OCI-M1 (cell line): ENCODE measurements at places on chromosomes 2 and 18.
A peak's percentile ranks its signal among the peaks of the same experiment; 100 is the strongest.

- no peak for DNase-seq
These were observed 143.7 kb upstream of the TMEM200C start for GRCh38 chr18:6039055-6039454.

GRCh38 chr18:53991805-53992204 lies 232.7 kb downstream of the MBD2 start:
- DNase-seq: peak; percentile 7

DNA sequence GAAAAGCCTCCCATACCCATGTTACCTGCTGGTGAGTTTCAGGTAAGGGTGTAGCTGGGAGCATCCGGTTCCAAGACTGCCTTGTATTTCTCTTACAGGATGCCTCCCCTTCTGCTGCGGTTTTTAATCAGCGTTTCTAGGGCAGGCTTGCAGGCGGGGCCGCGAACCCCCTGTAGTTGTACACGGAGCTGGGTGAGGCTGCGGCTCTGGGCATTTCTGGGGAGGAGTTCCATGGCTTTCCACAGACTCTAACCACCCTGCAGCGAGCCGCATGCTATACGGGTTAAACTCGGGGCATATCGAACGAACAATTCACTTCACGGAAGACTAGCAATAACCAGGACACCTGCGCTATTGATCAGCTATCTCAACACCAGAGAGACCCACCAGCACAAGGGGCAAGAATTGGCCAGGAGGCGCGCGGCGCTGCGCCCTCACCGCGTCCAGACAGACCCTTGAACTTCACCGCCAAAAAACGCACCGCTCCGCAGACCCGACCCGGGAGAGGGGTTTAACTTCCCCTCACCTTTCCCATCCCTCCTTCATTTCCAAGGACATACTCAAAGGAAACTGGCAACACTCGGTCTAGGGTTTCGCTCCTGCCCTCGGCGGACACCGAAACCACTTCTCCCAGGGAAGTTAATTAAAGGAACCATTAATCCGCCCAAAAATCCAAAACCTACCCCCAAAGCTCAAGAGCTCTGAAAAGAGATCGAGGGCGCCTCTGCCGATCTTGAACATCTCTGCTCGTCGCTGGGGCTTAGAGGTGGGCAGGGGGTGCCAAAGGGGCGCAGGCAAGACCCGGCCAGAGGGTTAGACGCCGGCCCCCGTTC lies 909 bp downstream of the TGFA start:
- DNase-seq: no peak

- no peak for DNase-seq
These were observed 48.3 kb downstream of the TSPYL6 start for GRCh38 chr2:54207666-54208195.

DNA sequence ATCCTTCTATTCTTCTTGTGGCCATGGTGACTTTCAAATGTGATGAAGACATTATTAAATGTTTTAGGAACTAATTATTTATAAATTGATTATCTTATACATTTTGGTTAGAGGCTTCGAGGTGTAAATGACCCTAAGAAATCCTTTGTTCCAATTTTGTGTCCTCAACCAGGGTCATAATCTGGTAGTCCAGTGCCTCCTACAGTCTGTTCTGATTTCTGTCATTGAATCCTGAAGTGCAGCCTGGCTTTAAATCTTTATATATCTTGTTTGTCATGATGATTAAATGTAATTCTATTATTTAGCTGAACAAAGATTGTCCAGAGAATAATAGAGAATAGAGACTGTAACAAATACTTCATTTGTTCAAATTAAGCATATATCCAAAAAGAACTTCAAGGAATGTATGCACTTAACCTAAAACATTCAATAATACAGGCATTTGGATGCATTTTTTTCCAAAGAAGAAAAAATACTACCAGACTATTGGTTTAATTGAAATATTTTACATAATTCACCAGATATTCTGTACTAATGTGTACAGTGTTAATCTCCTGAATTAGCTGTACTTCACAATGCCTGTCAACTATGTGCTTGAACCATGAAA lies 89.8 kb downstream of the PRPF40A start:
- DNase-seq: peak; percentile 62

- no peak for DNase-seq
These were observed 68.0 kb upstream of the RAB6C start for GRCh38 chr2:129911363-129912065.

DNA sequence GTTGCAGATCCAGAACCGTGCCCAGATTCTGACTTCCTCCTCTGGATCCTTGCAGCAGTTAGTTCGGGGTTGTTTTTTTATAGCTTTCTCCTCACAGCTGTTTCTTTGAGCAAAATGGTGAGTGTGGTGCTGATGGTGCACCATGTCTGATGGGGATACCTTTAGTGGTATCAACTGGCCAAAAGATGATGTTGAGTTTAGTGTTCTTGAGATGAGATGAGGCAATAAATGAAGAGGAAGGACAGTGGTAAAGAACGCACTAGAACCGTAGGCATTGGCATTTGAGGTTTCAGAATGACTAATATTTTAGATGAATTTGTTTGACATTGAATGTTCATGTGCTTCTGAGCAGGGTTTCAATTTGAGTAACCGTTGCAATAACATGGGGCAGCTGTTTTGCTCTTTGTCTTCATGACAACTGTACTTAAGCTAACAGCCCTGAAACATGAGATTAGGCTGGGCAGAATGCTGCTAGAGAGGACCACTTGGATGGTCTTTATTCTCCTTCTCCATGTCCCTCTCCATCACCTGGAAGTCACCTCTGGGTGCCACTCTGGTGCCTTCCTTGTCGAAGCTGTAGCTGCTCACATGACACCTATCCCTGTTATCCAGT lies 3.9 kb downstream of the CTLA4 start:
- no peak for DNase-seq

DNA sequence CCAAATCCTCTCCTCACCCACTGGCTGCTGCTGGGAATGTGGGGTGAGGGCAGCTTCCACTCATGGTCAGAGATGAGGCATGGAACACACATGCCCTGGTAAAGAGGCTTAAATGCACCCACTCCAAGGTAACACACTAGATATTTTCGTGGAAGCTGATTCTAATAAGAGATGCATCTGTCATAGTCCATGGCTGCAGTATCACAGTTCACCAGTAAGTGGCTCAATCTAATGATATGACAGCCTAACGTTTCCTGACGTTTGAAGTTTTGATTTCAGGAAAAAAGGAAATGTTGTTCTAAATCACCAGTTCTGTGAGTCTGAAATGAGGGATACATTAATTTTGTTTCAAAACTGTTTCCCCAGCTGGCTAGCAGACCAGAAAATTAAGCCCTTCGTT lies 38.2 kb downstream of the LCT start:
- peak; percentile 9 for DNase-seq

DNA sequence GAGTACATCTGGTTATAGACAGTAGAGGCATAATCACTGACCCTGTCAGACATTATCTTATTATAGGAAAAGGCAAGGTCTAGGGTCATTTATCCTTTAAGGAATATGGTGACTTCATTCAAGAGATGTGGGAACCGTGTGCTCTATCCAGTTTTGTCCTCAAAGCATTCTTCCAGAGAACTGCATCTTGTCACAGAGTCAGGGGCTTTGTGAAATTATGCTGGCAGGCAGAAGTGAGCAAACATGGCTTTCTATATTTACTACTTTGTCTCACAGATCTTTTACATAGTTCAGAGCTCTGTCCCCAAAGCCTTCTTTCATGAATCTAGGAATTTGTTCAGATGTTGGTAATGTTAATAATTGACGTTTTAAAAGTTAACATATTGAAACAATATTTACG lies 177.4 kb downstream of the ASXL3 start:
- no peak for DNase-seq

GRCh38 chr2:189164746-189165145 lies 14.8 kb downstream of the COL5A2 start:
- DNase-seq: no peak
